ENCODE measurements at places on chromosomes 5 and 9. TPM values are rescaled to one million over a fixed set of nuclear protein-coding genes. Genes with fewer than 3 reads are reported as not detected.

GRCh38 chr9:129346046-129346445 lies 168.0 kb upstream of the IER5L start:
- no peak for DNase-seq

PRR16 gene
- 0.22 TPM for polyA plus RNA-seq

DNA sequence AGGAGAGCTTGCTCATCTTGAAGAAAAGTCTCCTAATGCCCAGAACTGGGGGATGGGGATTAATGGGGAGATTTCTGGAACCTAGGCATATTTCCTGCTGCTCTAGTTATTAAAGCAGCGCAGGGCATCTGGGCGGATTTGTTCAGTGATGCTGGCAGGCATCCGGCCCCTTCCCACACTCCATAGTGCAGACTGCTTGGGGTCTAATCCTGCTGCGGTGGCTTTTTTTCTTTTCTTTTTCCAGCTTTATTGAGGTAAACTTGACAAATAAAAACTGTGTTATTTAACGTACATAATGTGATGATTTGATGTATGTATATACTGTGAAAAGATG lies 30.7 kb downstream of the PPARGC1B start:
- DNase-seq: no peak

DNA sequence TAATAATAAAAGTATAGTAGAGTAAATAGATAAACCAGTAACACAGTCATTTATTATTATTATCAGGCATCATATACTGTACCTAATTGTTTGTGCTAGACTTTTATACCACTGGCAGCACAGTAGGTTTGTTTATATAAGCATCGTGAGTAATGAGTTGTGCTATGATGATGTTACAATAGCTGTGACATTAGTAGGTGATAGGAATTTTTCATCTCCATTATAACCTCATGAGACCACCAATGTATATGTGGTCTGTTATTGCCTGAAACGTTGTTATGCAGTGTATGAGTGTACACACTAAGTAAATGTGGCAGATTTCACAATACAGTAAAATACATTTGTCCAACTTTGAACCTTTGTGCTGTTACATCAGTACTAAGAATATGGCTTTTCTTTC lies 72.7 kb upstream of the SPATA31D4 start:
- no peak for DNase-seq

GRCh38 chr5:139063664-139064054 lies 134.5 kb downstream of the SIL1 start:
- no peak for DNase-seq

GRCh38 chr9:76423216-76424177 lies 29.3 kb upstream of the RFK start:
- no peak for DNase-seq

FABP6 gene
- polyA plus RNA-seq: not detected
